ENCODE measurements at places on chromosomes 5 and 9. TPM values are rescaled to one million over a fixed set of nuclear protein-coding genes. Genes with fewer than 3 reads are reported as not detected.

GRCh38 chr5:3186156-3186555 lies 409.5 kb upstream of the IRX1 start:
- no peak overlapping the region for H3K27ac ChIP-seq
- no peaks in the 10 kb centered on the region for H3K36me3 ChIP-seq
- peaks cover 23% of the 10 kb centered on the region for H3K27me3 ChIP-seq
- no peaks in the 10 kb centered on the region for H3K4me1 ChIP-seq

Gene ADAMTS2
- 13.0 TPM for total RNA-seq

- H3K36me3 ChIP-seq, result no peaks in the 10 kb centered on the region
- H3K4me1 ChIP-seq, result peaks cover 7% of the 10 kb centered on the region
- H3K4me3 ChIP-seq, result no peak overlapping the region
- H3K27me3 ChIP-seq, result no peaks in the 10 kb centered on the region
- no peak overlapping the region for H3K27ac ChIP-seq
- DNase-seq, result no peak
Observed at GRCh38 chr5:58255386-58255785, 204.5 kb downstream of the PLK2 start.

Gene PCDHB2
- 5.6 TPM for total RNA-seq

DNA sequence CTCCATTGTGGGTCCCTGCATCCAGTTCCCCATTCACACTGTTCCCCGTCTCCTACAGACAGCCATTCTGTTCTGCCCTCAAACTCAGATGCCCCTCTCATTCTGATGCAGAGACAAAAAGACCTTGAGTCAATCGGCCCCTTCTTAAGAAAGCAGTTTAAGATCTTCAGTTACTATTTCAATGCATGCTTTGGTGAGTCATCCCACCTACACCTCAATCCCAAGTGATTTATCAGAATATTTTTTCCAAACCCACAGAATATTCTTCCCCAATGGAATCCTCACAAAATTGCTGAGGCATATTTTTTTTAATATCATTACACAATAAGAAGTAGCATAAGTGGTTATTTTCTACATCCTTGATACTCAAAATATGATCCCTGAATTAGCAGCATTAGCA lies 92.4 kb upstream of the SLC1A1 start:
- no peaks in the 10 kb centered on the region for H3K27me3 ChIP-seq
- no peaks in the 10 kb centered on the region for H3K36me3 ChIP-seq
- H3K27ac ChIP-seq, result no peak overlapping the region
- H3K4me3 ChIP-seq, result no peak overlapping the region

Data from lower lobe of right lung (tissue), 2 donors.